AML-193 (cell line): ENCODE measurements at places on chromosomes 7 and 10.
A peak's percentile ranks its signal among the peaks of the same experiment; 100 is the strongest.

DNA sequence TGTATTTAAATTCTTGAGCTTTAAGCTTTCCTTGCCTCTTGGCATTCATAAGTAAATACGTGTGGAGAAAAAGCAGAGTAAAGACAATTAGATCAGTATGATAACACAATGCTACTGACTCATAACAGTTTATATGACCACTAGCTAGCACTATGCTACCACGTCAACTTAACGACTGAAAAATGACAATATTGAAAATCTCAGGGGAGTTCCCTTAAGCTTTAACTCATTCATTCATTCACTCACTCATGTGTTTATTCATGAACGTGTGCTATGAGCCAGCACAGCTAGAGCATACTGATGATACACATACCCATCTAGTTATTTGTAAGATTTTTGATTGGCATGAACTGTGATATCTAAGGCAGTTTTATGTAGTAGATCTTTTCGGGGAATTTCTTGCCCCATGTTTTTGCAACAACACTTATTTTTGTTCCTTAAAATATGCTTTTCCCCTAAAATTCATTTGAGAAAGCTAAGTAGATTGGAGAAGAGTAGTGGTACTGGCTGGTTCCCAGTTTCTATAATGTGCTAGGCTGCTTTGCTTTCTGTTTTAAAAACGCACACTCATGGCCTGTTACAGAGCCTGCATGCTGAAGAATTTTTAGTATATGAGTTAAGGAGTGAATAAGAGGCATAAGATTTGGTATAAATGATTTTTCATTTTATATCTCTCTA lies 57.4 kb upstream of the ACBD5 start:
- DNase-seq = no peak

GRCh38 chr7:101772508-101773211 lies 44.8 kb upstream of the CUX1 start:
- DNase-seq = no peak

DNA sequence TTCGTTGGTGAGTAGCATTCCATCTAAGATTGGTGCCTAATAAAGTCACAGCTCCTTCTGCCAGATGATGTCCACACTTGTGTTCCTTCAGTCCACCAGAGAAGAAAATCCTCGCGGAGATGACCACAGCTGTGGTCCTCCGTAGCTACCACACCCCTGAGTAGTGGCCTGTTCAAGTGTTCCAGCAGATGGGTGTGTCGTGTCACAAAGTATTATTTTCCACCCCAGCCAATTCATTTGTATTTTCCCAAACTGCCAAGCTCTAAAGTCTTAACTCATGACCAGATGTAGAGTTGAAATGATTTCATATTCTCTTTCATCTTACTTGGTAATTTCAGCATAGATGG lies 251.3 kb upstream of the TCF7L2 start:
- no peak for DNase-seq

- DNase-seq = no peak
Measured at GRCh38 chr10:28778524-28778923, 101.2 kb downstream of the BAMBI start.

- DNase-seq = no peak
Measured at GRCh38 chr10:61063901-61064300, 119.9 kb upstream of the RHOBTB1 start.

GRCh38 chr10:28925121-28925663 lies 247.9 kb downstream of the BAMBI start:
- DNase-seq = no peak

DNA sequence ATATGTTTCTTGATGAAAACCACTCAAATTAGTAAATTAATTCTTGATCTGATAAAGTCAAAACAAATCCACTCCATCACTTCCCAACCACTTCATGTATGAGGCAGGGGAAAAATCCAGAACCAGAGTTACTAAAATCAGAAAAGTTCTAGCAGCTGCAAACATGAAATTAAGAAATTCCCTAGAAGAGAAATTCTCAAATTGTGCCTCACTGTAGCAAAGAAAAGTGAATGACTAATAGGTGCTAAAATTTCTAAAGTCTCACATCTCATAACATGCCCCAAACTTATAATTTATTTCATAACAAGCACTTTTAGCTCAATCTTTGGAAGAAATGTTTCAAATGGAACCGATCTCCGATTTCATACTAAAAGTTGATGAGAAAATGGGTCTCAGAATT lies 345.0 kb upstream of the AOAH start:
- DNase-seq = no peak

GRCh38 chr7:106848851-106849442 lies 16.1 kb upstream of the PIK3CG start:
- DNase-seq = no peak

DNA sequence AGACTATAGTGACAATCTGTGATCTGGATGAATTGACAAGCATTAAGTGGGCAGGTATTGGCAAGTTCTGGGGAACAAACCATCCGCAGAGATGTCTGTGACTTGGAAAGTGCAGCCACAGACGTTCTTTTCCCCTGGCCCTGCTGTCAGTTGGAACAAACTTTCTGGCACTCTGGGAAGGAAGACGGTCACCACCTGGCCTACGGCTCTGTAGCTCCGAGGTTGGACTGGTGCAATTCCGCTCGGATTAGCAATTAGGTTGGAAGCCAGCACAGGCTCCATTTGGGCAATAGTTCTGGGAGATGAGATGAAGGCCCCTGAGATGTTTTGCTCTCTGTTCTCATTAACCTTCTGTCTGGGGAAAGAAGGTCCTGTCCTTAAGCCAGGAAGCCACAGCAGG lies 437.5 kb downstream of the CALN1 start:
- no peak for DNase-seq

- no peak for DNase-seq
Measured at GRCh38 chr7:27173956-27174873, at the start of gene HOXA10. HOXA10 (minus strand) TSS chr7:27174320; CDS start chr7:27174306, 14 bp downstream.

DNA sequence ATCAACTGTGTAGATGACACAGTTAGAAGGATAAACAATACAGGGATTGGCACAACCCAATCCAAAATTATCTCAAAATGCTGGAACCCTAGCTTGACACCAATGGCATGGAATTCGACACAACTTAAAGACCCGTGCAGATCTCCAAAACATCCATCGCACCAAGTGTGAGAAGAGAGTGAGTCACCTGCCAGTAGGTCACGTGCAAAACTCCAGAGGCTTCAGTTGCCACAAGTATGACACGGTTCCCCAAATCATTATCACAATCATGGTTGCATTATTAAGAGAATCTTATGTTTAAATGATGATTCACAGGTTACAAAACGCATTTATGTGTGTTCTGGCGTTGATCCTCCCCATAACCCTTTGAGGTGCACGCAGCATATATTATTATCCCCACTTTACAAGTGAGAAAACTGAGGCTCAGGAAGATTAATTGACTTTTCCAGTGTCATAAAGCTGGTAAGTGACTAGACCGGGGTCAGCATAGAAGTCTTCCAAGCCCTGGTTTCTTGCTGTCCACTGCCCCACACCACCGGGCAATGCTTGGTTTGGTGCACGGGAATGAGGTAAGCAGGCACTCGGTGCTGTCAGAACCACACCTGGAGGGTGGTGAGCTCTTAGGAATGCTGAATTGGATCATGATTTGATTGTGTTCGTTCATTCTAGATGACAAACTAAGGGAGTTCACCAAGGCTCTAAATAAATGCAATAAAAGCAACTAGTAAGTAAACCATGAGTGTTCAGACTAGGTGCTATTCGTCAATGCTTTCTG lies 23.6 kb upstream of the STK17A start:
- no peak for DNase-seq

GRCh38 chr7:38394660-38395059 lies 121.2 kb upstream of the TARP start:
- no peak for DNase-seq

GRCh38 chr10:128173386-128173785 lies 47.2 kb upstream of the MKI67 start:
- DNase-seq = no peak

DNA sequence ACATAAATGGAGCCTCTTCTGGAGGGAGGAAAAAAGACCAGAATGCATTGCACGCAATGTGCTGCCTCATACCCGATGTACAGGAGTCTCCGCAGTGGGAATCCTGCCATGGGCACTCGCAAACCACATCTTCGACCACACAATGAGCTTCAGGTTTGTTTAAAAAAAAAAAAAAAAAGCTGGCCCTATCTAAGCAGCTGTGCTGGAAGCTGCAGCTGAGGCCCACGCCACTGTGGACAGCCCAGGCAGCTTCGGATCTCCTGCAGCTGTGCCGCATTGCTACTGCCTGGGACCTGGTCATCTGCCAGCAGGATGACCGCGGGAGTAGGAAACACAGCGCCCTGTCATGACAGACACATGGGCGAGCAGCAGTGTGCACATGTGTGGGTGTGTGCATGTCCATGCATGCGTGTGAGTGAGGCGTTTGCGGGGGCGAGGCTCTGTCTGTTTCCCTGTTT lies 26.0 kb downstream of the EN2 start:
- no peak for DNase-seq

DNA sequence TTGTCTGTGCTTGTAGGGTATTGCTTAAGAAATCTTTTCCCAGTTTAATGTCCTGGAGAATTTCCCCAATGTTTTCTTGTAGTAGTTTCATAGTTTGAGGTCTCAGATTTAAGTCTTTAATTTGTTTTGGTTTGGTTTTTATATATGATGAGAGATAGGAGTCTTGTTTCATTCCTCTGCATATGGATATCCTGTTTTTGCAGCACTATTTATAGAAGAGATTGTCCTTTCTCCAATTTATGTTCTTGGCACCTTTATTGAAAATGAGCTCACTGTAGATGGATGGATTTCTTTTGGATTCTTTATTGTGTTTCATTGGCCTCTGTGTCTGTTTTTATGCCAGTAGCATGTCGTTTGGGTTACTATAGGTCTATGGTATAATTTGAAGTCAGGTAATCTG lies 20.2 kb downstream of the ADIRF start:
- DNase-seq = no peak

GRCh38 chr10:110171032-110171431 lies 36.4 kb upstream of the MXI1 start:
- no peak for DNase-seq

- no peak for DNase-seq
Measured at GRCh38 chr7:24668927-24669635, 88.2 kb downstream of the GSDME start.

- DNase-seq = no peak
Measured at GRCh38 chr7:2967253-2967652, 76.4 kb downstream of the CARD11 start.

DNA sequence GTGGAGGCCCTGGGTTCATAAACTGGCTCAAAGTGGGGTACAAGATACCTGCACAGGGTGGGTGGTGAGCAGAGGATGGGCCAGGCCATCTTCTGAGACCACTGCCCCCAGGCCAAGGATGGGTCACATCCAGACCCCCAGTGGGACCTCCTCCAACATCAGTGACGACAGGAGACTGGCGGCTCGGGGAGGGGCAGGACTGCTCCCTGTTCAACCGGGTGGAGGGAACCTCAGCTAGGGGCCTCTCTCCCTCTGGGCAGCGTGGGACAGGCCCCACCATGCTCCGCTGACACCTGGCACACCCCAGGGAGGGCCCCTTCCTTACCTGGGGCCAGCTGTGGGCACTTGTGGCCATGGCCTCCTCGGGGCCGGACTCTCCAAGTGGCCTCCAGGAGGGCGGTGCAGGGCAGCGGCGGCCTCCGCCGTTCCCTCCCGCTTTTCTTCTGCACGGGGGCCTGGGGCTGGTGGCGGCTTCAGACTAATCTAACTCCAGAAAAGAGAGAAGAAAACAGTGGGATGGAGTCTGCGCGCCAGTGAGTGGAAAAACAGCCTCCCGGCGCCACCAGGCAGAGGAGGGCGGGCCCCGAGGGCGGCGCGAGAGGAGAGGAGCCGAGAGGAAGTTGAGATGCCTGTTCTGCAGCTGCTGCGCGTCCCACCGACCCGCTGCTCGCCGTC lies at the start of gene CALHM2:
Gene CALHM2, minus strand, starts transcription at position 540 of the 675 bp plus-strand sequence. CDS start 2,429 bp downstream, outside the sequence.
- DNase-seq = peak; percentile 49

- no peak for DNase-seq
Measured at GRCh38 chr10:14035506-14035905, 295.2 kb downstream of the FRMD4A start.

GRCh38 chr10:72310636-72311035 lies 36.9 kb downstream of the DDIT4 start:
- no peak for DNase-seq

DNA sequence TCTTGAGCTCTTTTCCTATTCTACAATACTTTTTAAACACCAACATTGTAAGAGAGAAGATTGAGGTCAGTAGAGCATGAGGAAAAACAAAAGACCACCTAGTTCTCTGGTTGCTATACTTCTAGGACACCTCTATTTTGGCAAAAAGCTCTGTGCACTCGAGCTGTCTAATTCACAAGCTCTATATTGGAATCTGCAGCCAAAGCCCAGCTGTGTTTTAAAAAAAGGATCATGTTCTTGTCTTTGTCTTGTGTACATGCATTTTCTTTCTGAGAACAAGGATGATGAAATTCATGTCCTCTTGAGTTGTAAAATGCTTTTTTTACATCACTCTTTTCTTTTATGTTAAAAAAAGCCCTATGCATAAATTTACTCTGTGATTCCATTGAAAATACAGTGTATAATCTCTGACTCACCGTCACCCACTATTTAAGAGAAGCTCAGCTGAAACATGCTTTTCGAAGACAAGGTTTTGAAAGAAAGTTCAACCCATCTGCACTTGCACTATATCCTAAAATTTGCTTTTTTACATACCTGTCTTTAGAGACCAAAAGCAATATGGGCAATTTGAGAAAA lies 215.5 kb upstream of the VSTM2A start:
- no peak for DNase-seq

- no peak for DNase-seq
Measured at GRCh38 chr10:13560597-13560996, 26.2 kb upstream of the PRPF18 start.

GRCh38 chr7:94272821-94273583 lies 121.7 kb upstream of the COL1A2 start:
- DNase-seq = no peak

- no peak for DNase-seq
Measured at GRCh38 chr7:111485701-111486380, 76.5 kb downstream of the IMMP2L start.

DNA sequence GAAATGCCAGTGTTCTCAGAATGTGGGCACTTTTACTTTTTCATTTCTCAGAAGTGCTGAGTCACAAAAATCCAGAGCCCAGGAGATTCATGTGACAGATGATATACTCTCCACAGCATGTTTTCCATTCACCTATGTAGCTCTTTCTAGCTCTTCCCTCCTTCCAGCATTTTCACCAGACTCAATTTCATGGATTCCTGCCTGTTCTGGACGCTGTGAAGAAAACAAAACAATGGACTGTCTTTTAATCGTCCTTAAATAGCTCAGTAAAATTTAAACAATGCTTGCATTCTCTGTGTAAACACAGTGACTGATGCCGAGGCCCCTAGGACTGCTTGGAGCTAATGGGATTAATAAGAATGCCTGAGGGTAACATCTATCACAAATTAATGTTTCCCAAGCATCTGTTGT lies 25.5 kb downstream of the ZNF713 start:
- no peak for DNase-seq

GRCh38 chr7:71652510-71652909 lies 520.6 kb downstream of the GALNT17 start:
- no peak for DNase-seq

GRCh38 chr7:134829380-134829986 lies 50.0 kb downstream of the CALD1 start:
- DNase-seq = no peak
